ENCODE measurements at places on chromosomes 16 and 17. TPM values are rescaled to one million over a fixed set of nuclear protein-coding genes. Genes with fewer than 3 reads are reported as not detected.

CDRT15 gene
- total RNA-seq, result not detected

MYH11 gene
- 2,411 TPM for total RNA-seq

MEIOC gene
- not detected for total RNA-seq

CTRB2 gene
- total RNA-seq, result 12.5 TPM

P2RX5 gene
- total RNA-seq, result not detected

NPIPB2 gene
- total RNA-seq, result 18.5 TPM

SOST gene
- 55.4 TPM for total RNA-seq

NAGS gene
- not detected for total RNA-seq

NOS2 gene
- total RNA-seq, result not detected

ENO3 gene
- total RNA-seq, result 2.5 TPM

UNC45B gene
- total RNA-seq, result not detected

DNA sequence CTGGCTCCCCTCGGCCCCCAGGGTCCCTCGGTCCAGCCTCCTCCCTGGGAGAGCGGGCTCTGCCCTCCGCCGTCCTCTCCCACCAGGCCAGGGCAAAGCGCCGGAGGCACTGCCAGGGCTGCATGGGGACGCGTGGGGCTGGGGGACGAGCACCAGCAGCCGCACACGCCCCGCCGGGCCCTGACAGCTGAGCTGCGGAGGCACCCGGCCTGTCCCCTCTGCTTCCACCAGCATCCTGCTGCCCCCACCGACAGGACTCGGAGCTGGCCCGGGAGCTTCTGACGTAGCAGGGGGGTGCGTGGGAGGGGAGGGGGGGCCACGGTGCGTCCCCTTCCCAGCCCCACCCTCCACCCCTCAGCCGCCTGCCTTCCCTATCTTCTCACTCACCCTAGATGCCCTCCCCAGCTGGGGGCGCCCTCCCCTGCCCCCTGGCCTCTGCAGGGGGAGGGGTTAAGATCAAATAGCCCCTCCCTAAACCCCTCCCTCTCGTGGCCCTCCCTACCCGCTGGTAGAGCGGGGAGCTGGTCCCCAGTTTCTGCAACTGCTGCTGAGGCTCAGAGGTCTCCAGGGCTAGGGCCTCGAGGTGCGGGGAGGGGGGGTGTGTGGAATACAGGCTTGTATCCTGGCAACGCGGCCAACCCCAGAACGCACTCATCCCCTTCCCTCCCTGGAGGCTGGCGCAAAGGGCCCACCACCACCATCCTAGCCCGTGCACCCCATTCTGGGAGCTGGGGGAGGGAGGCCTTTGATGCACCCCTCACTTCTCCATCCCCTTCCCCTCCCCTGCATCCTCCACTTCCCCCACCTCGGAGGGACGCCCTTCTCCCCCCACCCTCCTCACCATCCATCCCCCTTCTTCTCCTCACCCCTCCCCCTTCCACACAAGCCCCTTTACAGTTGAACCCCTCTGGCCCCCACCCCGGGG lies 1.0 kb downstream of the SRCIN1 start:
- no peak for DNase-seq

DNA sequence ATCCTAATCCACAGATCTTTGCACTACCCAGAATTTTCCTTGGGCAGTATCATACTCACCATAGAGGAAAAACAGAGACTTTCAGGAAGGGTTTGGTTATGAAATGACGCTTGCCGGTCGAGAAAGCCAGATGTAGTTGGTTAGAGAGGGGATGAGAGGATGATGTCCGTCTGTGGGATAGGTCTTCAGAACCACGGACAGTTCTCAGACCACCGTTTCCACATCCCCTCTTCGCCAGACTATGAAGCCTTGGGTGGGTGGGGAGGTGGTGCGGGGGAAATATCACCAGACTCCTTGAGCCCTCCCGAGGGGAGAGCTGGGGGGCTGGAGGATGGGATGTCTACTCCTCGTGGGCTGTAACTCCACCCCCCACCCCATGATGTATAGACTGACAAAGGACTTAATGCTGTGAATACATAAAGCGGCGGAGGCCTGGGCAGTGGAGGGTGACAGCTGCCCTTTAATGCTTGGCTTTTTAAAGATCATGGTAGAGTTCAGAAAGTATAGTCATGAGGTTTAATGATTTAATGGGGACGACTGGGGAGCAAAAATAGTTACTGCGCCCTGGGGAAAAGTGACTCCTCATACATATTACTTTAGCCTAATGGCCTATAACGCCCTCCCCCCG lies 96.6 kb downstream of the MRM1 start:
- DNase-seq, result no peak

DNA sequence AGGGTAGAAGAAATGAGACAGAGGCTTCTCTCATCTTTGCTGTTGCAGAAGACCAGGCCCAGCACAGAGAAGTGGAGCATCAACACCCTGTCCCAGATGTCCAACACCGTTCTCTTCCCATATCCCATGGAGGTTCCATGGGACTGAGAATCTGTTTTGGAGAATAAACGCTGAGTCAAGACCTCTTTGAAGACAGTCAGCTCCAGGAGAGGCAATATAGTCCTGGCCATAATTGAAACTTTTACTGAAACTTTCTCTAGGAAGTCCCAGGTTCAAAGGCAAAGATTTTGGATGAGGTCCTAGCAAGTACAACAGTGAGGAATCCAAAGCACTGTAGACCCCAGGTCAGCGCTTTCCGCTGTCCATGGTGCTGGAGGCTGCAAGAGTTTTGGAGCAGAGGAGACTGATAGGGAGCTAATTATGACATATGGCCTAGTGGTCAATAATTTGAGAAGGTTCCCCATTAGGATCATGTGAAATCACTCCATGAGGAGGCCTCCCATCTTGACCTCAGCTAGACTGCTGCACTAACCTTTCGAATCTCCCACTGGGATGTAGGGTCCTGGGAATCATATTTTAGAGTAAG lies 36.0 kb downstream of the OSBPL7 start:
- DNase-seq, result no peak

- DNase-seq, result no peak
Observed at GRCh38 chr16:83136419-83136818, 509.6 kb downstream of the CDH13 start.

DNA sequence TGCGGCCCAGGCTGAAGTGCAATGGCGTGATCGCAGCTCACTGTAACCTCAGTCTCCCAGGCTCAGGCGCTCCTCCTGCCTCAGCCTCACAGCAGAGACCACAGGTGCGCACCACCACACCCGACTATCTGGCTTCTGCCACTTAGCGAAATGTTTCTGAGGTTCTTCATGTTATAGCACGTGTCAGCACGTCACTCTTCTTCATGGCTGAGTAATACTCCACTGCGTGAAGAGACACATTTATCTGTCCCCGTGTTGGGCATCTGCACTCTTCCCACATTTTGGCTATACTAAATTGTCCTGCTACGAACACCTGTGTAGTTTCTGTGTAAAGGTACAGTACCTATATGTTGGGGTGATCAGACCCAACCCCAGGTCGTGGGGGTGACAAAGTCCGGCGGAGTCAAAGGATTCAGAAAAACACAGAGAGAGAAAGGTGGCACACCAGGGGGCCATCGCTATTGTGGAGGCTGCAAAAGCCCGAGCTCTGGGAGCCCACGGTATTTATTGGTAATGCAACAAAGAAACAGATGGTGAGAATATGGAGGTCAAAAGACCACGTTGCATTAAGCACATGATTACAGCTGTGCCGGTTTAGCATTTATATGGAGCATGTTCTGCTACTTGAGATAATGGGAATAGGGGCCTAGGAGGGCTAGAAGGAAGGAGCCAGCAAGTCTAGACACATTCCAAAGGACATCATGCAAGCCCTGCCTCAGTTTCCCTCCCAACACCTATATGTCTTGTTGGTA lies 851 bp upstream of the DPEP1 start:
- no peak for DNase-seq

DNA sequence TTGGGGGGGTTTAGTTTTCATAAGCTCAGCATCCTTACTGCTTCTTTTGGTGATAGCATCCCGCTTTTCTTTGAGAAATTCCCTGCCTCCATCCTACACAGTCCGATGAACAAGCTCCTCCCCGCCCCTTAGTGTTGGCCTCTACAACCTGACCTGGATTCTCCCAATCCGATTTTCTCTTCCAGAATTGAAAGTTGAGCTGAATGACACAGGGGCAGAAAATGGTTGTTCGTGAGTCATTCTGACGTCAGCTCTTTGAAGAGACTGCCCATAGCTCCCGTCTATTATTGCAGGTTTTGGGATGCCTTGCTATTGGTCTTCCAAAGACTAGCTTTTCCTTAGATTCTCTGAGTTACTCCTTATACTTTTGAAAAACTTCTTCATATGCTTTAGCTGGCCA lies 279.7 kb downstream of the SLC39A11 start:
- DNase-seq, result no peak

DNA sequence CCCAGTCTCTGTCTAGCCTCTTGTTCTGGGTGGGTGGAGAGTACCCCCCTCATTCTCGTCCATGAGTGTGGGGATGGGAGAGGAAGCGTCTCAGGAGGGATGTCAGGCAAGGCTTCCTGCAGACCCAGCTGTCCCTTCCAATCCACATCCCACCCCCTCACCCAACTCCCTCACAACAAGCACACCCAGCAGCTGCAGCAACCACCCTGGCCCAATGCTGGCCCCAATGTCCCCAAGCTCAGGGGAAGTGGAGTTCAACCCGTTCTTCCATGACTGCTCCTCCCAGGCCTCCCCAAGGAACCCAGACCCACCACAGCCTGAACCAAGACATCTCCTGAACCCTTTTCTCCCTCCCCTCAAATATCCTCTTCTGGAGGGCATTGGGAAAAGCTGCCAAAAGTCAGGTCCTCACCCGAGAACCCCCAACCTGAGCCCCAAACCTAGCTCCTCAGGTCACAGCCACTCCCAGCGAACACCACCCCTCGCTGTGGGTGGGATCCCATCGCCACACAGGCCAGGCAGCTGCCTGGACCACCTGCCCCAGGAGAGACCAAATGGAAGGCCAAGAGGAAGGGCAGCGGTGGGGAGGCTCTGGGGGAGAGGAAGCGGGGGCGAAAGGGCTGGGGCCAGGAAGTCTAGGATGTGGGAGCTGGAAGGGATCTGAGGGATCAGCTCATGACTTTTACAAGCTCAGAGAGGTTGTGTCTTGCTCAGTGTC lies 47.6 kb downstream of the FZD2 start:
- no peak for DNase-seq

DNA sequence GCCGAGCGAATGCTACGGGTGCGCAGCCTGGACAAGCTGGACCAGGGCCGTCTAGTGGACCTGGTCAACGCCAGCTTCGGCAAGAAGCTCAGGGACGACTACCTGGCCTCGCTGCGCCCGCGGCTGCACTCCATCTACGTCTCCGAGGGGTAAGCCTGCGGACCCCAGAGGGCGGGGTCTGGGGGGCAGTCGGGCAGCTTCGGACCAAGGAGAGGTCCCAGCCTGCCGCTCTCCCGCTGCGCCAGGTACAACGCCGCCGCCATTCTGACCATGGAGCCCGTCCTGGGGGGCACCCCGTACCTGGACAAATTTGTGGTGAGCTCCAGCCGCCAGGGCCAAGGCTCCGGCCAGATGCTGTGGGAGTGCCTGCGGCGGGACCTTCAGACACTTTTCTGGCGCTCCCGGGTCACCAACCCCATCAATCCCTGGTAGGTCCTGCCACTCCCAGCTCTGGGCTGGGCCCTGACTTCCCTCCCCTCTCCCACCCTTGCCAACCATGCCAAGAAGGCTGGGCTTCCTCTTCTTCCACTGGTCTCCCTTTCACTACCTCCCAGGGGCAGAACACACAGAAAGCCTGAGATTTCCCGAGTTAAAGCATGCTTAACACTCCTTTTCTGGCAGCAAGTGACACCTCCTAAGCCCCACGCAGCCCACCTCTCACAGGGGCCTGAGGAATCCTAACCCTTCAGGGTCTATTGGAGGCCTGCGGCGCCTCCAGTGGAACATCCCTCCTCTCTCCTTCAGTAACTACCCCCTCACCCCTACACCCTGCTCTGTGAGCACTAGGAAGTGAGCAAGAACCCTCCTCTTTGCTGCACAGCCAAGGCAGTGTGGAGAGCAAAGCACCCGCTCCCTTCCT lies 3.2 kb downstream of the NAGS start:
- DNase-seq, result no peak

GRCh38 chr17:5115673-5116651 lies at the start of gene USP6:
TSS of gene USP6 (plus strand) at chr17:5116032. CDS start at chr17:5130368, 14,336 bp downstream.
- no peak for DNase-seq

GRCh38 chr17:48809182-48809581 lies 7.8 kb downstream of the TTLL6 start:
- DNase-seq, result no peak

DNA sequence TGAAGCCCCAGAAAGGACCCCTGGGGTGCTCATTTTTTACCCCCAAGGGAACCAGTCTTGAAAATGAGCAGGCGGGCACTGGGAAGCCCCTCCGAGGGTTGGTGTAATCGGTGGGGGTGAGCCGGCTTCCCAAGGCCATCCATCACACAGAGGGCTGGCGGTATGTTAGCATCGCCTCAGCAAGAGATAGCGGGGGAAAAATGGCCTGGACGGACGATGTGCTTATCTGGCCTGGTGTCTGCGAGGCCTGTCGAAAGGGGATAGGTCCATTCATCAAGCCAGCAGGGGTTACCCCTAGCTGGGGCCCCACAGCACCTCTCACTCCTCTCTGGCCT lies 188.9 kb downstream of the IRF8 start:
- no peak for DNase-seq

GRCh38 chr17:35082073-35082657 lies 18.7 kb upstream of the RFFL start:
- DNase-seq, result no peak

DNA sequence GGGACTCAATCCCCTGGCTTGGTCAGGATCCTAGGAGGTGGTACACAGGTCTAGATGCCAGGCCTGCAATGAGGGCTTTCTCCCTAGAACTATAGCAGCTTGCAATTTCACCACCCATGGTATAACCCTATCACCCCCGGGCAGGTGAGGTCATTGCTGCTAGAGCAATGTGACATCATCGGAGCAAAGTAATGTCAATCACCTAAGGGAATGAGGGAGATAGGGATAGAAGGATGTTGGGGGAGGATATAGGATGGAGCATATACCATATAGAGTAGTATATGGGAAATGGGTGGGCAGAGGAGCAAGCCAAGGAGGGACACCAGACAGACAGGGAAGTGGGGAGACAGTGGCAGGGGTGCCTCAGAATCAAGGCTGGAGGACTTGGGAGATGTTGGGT lies 3.3 kb downstream of the KCNH4 start:
- no peak for DNase-seq

GRCh38 chr16:69351309-69352027 lies at the start of gene TMED6:
TSS of gene TMED6 (minus strand) at chr16:69351786. CDS start at chr16:69351753, 33 bp downstream.
- DNase-seq, result no peak

GRCh38 chr16:86956437-86956836 lies 360.8 kb downstream of the C16orf95 start:
- DNase-seq, result no peak

- DNase-seq, result no peak
Observed at GRCh38 chr16:70662991-70663523, 16.7 kb downstream of the IL34 start.

- DNase-seq, result no peak
Observed at GRCh38 chr17:66450008-66450851, 147.8 kb downstream of the PRKCA start.
